Left colon (tissue), 2 donors: ENCODE measurements at places on chromosomes 1 and 21.

DNA sequence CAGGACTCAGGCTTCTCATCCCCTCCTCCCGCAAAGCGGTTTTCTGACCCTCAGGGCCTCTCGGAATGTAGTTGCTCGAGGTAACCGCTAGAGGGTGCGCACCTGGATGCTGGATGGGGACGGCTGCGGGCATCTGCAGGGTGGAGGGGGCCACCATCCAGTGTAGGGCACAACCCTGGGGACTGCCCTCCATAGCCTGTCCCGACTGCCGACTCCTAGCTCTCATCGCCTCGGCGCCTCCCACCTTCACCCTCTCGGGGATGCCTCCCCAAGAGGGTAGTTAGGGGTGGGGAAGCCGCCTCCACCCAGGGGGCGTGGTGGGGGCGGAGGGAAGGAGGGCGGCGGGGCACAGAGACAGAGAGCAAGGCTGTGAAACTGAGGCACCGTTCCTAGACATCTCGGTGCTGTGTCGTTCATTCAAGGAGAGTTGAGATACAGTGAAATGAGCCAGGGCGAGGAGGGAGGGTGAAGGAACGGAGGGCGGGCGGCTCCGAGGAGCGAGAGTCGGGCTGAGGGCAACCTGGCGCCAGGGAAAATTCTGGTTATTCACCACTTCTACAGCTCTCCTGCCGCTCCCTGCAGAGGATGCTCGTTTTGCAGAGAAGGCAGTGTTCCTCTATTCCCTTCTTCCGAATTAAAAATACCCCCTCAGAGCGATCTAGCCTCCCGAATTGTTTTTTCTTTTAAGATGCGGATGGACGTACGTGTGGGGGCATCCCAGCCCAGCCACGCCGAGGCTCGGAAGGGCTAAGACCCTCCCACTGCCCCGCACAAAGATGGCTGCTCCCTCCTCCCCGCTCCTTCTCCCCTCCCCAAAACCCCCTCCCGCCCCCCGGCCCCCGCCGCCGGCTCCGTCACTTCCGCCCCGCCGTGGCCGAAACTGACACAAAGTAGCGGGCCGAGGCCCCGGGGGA lies at the start of gene ATP8B2:
ATP8B2 (plus strand) TSS at position 857 of the 914 bp plus-strand sequence. CDS start 2,617 bp downstream, outside the sequence.
- peak; percentile 76 for DNase-seq

DNA sequence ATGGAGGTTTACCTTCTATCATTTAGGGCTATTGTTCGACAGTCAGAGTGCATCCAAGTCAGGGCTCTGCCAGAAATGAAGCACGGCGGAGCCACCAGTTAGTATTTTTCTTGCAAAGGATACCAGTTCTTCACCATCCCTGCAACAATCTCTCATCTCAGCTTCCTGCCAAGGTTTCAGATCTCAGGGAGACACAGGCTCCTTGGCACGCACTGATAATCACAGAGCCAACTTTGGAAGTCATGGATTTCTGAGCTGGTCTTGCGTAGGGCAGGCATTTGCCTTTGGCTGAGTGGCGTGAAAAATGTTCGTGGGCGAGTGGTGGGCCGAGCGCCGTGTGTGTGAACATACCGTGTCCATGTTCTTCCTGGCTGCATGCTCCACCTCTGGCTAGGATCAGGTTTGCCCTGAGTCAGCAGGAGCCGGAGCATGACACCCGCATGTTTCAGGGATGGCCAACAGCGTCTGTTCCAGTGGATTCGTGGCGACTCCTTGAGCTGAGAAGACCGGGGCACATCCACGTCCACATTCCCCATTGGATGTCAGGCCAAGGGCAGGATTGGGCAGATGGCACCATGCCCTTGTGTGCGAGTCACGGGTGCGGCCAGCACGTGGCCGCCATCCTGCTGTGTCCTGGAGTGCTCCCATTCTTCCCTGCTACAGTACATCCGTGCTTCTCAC lies 118.5 kb upstream of the C1orf174 start:
- DNase-seq, result no peak

GRCh38 chr1:61752921-61753389 lies 10.7 kb downstream of the PATJ start:
- DNase-seq, result no peak

- DNase-seq, result no peak
These were observed 111.8 kb upstream of the GRIK3 start for GRCh38 chr1:37146071-37146470.

DNA sequence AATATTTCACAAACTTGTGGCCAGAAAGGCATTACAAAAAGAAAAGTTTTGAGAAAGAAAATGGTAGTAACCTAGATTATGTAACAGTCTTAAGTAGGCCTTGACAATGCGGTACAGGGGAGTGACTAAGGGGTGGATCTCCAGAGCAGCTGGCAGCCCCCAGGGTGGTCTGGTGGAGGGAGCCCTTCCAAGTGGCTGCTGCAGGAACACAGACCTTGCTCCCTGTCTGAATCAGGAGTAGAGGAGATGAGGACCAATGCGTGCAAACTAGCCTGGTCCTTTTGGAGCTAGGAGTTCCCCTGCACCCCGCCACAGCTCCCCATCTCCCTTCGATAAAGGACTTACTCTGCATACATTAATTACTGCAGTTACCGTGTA lies 189.0 kb downstream of the NFIA start:
- no peak for DNase-seq

DNA sequence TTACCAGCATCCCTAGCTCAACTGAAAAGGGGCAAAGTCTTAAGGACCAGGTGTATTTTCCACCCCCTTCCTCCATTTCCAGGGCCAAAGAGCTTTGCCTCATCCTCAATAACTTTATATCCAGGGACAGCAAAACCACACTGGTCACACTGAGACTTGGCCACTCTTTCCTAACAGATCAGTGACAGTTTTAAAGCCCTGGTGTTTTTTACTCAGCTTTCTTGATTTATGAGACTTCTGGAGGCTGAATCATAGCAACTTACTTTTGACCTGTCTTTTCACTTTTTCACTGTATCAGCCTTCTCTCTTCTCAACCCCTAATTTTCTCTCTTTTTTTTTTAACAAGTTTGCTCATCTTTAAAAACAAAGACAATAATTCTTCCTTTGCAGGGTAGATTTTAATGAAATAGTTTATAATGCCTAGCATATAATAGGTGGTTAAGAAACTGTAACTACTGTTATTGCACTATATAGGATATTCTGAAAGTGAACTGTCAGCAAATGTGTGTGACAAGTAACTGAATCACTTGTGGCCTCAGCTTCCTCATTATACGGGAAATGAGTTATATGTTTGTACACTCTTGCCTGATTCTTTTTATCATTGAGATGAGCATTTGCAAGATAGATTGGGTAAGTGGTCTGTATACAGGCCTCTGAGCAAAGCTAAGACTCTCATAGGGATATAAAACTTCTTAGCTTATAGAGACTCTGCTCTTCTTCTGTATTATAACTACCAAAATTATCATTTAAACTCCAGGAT lies 19.7 kb upstream of the DYNLT5 start:
- DNase-seq, result no peak

DNA sequence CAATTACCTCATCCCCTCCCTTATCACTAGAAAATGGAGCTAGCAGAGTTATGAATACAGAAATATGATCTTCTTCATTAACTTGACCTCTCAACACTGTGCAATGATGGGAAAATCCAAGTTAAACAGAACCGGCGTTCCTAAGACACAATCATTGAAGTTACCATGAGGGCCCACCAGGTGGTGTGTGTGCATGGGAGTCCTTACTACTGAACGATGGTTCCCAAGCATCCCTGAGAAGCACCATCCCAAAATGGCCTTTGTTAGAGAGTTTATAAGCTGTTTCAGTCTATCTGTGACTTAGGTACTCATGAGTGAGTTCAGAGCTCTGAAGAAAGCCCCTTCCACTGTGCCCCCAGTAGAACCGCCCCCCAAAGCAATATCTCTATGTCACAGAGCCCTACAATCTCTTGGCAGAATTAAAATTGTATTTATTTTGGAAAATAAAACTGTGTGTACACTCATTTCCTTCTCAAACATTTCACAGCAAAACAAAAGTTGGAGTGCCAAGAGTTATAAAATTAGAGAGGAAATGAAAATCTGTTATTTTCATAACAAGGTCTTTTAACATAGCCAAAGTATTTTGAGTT lies 56.8 kb downstream of the PLD5 start:
- peak; percentile 38 for DNase-seq

GRCh38 chr1:179425186-179425585 lies 59.4 kb downstream of the AXDND1 start:
- no peak for DNase-seq
